Esophagus squamous epithelium (tissue), 5 donors: ENCODE measurements at places on chromosomes 16 and 17.

DNA sequence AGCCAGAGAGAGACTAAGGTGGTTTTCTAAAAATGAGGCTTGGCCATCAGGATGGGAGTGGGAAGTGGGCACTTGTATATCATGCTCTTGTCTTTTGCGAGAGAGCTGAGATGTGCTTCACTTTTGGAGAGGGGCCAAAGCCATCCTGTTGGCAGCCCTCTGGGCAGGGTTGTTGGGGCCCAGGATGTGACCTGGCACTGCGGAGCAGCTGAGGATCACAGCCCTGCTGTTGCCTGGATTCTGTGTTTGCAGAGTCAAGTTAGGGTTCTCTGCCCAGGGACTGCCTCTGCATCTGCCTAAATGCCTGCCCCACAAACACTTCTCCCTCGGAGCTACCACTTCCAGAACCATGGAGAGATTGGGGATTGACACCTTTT, 71.2 kb downstream of the PLD6 start:
- no peak for DNase-seq

DNA sequence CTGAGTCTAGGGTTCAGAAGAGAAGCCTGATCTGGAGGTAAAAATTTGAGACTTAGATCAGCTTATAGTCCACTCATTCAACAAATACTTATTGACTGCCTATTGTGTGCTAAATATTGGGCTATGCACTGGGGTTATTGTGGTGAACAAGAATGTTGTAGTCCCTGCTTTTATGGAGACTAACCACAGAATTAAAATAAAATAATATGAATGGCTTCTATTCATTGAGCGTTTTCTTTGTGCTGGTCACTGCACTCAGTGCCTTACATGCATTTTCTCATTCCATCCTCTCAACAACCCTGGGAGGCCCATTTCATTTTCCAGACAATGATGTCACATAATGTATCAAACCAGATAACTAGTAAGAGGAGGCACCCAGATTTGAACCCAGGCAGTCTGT, 4.8 kb downstream of the NEK8 start:
- DNase-seq, result no peak

DNA sequence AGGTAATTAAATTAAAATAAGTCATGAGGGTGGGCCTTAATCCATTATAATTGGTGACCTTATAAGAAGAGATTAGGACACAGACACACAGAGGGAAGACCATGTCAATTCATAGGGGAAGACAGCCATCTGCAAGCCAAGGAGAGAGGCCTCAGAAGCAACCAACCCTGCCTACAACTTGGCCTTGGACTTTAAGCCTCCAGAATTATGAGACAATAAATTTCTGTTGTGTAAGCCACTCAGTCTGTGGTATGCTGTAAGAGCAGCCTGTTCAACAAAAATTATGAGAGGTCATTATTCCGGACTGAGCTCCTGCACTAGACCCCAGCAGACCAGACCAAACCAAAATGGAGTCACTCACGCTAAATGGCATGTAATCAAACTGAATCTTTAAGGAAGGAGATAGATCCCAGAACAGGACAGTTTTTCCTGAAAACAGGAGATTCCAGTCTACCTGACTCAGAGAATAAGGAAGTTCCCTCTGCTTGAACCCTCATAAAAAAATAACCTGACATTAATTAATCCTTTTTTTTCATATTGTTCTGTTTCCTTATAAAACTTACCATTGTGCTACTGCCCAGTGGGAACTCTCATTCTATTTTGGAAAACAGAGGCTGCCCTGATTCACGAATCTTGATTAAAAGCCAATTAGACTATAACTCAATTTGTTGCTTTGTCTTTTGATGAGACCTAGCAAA, 74.3 kb downstream of the DNAH3 start:
- DNase-seq, result no peak

DNA sequence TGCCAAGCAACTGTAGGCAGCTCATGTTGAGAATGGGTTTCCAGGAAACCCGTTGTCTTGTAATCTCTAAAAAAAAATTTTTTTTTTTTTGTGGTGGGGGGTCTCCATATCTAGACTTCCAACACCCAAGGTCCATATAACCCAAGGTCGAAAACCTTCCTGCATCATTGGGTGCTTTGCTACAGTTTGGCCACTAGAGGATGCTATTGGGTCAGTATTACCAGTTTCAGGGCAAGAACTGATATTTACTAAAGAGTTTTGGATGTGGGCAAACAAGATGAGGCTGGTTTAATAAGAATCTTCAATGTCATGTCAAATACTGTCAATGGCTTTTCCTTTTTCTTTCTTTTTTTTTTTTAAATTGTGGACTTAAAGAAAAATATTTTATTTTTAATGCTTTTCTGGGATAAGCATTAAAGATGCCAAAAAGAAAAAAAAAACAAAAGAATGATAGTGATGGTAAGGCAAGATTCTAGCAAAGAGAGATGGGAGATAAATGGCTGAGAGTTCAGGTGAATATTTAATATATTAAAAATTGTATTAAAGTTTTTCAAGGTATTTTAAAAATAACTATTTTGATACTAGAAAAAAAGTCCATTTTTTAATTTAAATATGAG, 62.2 kb downstream of the DHRS7C start:
- DNase-seq, result no peak

GRCh38 chr17:42248351-42249179, 27.6 kb downstream of the STAT5B start:
- DNase-seq, result peak; percentile 62

DNA sequence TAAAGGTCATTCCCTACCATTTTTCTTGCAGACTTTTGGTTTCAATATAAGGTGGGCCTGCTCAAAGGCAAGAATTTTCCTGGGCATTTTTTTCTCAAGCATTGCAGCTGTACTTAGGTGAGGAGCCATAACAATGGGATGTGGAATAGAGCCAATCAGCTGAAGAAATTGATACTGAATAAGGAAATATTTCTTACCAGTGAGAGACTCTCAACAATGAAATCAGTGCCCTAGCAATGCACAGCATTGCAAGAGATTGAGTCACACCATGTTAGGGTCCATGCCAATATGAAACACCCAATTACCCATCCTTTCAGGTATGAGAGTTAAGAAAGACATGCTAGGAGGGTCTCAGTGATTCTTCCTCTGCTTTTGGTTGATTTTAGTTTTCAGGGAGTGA, 237.6 kb downstream of the SOX9 start:
- DNase-seq, result no peak

- DNase-seq, result no peak
These were observed 8.2 kb downstream of the SPAG7 start for GRCh38 chr17:4959261-4959965.

DNA sequence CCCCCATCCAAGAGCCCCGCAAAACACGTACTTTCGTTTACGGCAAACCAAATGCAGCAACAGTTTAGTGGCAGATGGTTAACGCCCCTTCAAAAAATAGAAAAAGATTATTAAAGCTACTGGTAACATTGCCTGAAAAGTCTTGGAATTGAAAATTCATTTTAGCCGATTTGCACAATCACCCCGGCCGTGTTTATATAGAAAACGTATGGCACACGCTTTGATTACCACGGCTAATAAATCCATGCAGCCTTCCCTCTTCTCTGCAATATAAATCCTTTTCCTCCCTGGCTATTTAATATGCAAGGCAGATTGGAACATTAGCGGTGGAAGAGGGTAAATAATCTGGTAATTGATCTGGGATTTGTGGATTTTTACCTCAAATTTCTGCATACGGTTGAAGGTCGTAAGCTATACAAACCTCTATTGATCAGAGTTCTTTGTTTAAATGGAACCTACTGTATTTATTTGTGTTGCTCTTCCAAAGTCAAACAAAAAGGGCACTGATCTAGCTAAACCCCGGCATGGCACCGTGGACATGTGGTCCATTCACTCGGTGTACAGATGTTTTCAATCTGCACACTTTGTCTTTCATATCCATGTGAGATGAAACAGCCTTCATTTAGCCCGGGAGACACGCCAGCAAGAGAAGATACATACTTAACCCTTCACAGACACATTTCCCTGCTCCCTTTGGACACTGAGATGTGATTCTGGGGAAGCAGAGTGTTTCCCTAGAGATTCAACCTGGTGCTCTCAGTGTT, 238.1 kb upstream of the MAF start:
- DNase-seq, result no peak

GRCh38 chr16:2686912-2687507, 4.7 kb downstream of the KCTD5 start:
- DNase-seq, result no peak

- no peak for DNase-seq
These were observed 25.6 kb downstream of the TTLL6 start for GRCh38 chr17:48791128-48792032.

- DNase-seq, result no peak
These were observed 22.5 kb downstream of the RAB11FIP4 start for GRCh38 chr17:31413874-31414549.

GRCh38 chr17:57955183-57955931, at the start of gene CUEDC1:
Gene CUEDC1, minus strand, starts transcription at chr17:57955412. Its CDS starts 69,848 bp downstream, at chr17:57885564.
- DNase-seq, result no peak

DNA sequence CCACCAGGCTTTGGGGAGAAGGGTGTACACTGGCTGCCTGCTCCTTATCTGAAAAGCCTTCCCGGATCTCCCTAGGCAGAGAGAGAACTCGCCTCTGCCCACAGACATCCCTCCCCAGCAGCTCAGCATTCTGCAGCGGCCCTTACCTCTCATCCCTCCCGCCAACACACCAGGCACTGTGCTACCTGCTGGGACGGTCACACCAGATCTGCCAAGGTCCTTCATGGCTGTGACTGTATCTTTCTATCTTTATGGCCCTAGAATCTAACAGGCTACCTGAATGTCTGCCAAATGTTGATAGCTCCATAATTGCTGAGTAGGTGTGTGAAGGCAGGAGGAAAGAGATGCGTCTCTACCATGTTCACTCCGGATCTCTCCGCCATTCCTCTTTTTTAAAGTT, 7.9 kb downstream of the TSNAXIP1 start:
- no peak for DNase-seq

DNA sequence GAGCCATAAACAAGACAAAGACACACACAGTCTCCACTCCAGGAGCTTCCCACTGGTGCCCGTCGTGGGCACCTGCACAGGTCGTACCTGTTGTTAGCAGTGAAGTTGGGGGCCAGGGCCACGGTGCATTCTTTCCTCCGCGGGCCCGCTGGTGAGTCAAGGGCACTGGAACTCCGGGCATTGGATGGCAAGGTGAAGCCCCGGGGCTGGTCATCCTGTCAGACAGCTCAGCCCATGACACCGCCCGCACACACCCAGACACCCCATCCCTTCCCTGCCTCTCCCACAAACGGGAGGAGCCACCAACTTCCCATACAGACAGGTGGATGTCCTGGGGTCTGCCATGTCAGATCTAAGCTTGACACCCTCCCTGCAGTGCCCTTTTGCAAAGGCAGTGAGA, 16.1 kb downstream of the CEP131 start:
- DNase-seq, result no peak

GRCh38 chr16:4915226-4915761, 21.7 kb downstream of the PPL start:
- no peak for DNase-seq

- DNase-seq, result no peak
These were observed 12.7 kb upstream of the ARHGAP23 start for GRCh38 chr17:38415250-38416194.

DNA sequence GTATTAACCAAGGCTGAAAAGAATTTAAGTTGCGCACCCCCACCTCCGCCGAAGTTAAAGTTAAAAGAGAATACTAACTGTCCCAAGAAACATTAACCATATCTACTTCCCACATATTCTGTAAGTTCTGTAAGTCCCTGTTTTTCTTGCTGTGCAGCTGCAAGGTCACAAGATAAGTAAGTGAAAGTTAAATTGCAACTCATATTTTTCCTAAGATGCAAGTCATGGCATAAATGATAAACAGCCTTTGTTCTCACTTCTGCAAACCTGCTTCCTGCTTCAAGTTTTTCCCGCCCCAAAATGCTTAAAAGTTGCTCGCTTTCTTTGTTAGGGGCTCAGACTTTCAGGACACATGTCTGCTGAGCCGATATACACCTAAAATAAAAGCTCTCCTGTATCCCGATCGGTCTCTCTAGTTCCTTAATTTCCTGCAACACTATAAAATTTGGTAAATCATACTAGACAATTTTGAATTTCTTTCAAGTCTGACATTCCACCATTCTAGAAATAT, 32.6 kb upstream of the ABCA9 start:
- DNase-seq, result no peak

DNA sequence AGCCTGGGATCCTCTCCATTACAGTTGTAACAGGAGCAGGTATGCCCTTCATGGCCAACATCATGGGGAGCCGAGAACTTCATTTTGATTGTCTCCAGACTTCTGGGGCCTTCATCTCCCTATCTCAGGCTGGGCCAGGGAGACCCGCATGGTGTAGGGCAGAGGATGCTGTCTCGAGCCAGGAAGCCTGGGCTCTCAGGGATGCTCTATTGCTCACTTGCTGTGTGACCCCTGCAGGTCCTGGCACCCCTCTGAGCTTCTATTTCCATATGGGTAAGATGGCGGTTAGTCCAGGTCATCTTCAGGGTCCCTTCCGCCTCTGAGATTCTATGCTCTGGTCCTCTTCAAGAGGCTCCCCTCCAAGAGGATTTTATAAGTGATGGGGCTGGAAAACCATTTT, 20.6 kb upstream of the RNF135 start:
- no peak for DNase-seq

- no peak for DNase-seq
These were observed 34.8 kb downstream of the TMEM235 start for GRCh38 chr17:78266231-78266631.

DNA sequence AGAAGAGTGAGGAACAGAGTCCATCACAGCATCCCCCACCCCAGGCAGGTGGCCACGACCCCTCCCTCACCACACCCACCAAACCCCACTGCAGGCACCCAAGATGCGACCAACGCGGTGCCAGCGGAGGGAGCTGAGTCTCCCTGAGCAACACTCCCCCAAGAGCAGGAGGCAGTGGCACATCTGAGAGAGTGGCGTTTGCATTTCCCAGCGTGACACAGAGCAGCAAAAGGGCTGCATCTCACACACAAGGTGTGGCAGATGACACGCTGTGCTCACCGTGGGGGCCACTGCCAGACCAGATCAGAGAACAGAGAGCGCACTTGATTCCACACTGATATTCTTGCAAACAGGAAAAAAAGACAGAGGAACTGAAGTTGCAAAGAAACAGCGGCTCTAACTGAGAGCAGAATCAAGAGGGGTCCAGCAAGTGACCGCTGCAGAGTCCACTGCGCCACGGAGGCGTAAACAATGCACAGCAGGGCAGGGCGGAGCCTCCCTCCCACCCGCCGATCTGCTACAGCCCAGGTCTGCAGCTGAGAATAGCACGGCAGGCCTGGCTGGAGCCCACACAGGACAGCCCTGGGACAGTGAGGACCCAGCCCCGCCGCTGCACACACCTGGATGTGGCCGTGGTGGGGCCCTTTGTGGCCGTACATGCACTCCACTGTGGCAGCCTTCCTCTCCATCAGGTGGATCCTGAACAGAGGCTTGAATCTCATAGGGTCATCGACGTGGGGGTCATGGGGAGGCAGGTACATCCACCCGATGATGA, 26.0 kb upstream of the C16orf95 start:
- DNase-seq, result no peak

GRCh38 chr17:8151120-8151640, 1.0 kb downstream of the PER1 start:
- peak; percentile 47 for DNase-seq

GRCh38 chr17:1475321-1475854, 17.1 kb downstream of the MYO1C start:
- DNase-seq, result no peak
